Colonic mucosa (tissue), 4 donors: ENCODE measurements at places on chromosomes 13 and 19. TPM values are rescaled to one million over a fixed set of nuclear protein-coding genes. Genes with fewer than 3 reads are reported as not detected.

DNA sequence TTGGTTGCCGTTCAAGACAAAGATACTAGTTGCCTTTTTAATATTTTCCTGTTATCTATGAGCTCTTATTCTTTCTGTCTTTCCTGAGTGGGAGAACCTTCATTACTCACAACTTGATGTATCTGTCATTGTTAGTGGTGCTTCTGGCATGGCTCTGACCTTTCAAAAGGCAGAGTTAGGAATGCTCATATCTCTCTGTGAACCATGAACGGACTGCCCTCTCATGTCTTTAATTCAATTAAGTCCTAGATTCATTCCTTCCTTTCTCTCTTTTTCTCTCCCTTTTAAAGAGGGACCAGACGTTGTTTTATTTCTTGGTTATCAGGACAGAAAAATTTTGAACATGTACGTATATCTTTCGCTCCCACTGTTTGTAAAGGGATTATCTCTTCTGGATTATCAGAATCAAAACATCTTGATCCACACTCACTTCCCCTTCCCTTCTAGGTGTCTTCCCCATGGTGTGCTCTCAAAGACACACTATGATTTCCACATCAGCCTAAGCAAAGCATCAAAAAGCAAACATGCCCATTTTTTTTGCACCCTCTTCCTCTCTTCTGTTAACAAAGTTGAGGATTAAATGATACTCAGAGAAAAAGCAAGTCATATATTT, 90.3 kb downstream of the LRCH1 start:
- H3K36me3 ChIP-seq: no peaks in the 10 kb centered on the region
- H3K4me1 ChIP-seq: no peaks in the 10 kb centered on the region
- no peak for DNase-seq
- H3K4me3 ChIP-seq: no peak overlapping the region
- no peak overlapping the region for H3K27ac ChIP-seq
- H3K27me3 ChIP-seq: no peaks in the 10 kb centered on the region

- H3K36me3 ChIP-seq: no peaks in the 10 kb centered on the region
- no peaks in the 10 kb centered on the region for H3K4me1 ChIP-seq
- H3K27me3 ChIP-seq: no peaks in the 10 kb centered on the region
Observed at GRCh38 chr19:6119031-6119430, 8.7 kb upstream of the RFX2 start.

LYL1 gene
- total RNA-seq: 4.5 TPM

LRRC25 gene
- total RNA-seq: 3.9 TPM

ZNF729 gene
- total RNA-seq: not detected

HNRNPA1L2 gene
- total RNA-seq: 2.5 TPM

DNA sequence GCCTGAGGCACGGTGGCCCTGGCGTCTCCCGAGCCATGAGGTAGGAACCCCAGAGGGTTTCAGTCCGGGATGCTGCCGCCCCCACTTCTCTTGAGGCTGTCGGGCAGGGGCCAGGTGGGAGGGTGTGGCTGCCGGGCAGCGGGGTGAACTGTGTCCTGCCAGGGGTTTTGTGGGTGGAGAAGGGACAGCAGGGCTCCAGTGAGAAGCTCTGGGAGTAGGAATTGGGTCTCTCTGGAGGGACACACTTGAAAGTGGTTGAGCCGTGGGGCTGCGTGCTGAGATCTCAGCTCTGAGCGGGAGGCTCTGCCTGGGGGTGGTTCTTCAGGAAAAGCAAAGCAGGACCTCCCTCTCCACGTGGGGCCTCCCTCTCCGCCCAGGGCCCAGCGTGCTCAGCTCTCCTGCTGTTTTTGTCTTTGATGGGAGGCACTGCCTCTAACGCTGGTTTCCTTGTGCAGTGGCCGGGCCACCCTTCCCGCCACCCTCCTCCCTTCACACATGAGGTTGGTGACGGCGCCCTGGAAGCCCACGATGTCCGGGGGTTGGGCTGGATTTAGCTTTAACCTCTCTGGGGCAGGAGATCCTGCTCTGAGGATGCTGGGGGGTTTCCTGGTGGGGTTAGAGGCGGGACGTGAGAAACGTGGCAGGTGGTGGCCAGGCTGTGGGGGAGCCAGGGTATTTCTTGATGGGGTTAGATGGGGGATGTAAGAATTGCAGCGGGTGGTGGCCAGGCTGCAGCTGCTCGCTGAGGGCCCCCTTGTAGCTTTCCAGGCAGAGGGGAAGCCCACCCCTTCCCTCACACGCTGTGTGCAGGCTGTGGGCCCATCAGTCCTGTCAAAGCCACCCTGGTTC, 15.3 kb upstream of the ZNF554 start:
- no peak overlapping the region for H3K4me3 ChIP-seq
- DNase-seq: no peak
- no peaks in the 10 kb centered on the region for H3K36me3 ChIP-seq
- H3K4me1 ChIP-seq: no peaks in the 10 kb centered on the region

PSG11 gene
- not detected for total RNA-seq

KIR2DL1 gene
- not detected for total RNA-seq

GRCh38 chr13:45943120-45943519, 91.6 kb upstream of the SIAH3 start:
- H3K27ac ChIP-seq: no peak overlapping the region
- no peak for DNase-seq
- H3K27me3 ChIP-seq: no peaks in the 10 kb centered on the region
- H3K36me3 ChIP-seq: no peaks in the 10 kb centered on the region

DNA sequence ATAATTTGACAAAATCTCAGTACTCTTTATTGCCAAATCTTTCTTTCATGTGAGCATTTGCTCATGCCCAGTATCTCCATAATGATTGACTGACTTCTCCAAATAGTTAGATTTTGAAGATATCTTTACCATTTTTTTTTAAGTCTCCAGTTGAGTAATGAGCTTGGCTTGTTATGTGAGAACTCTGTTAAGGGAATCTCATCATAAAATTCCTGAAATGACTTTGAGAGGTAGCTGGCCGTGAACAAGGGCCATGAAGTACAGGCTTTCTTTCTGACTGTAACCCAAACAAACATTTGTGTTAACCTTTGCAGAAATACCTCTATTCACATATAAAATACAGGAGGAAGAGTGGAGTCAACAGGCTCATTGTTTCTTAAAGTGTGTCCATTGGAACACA, 449.7 kb downstream of the IRS2 start:
- H3K36me3 ChIP-seq: no peaks in the 10 kb centered on the region
- no peaks in the 10 kb centered on the region for H3K4me1 ChIP-seq
- no peak overlapping the region for H3K27ac ChIP-seq
- no peak overlapping the region for H3K4me3 ChIP-seq

PCSK4 gene
- 4.1 TPM for total RNA-seq

- no peak for DNase-seq
- no peak overlapping the region for H3K27ac ChIP-seq
- H3K36me3 ChIP-seq: no peaks in the 10 kb centered on the region
- H3K27me3 ChIP-seq: no peaks in the 10 kb centered on the region
- no peak overlapping the region for H3K4me3 ChIP-seq
- H3K4me1 ChIP-seq: no peaks in the 10 kb centered on the region
Observed at GRCh38 chr19:32407004-32407992, 1.7 kb downstream of the DPY19L3 start.

GRCh38 chr19:19615086-19615485, 3.4 kb downstream of the PBX4 start:
- no peak for DNase-seq
- H3K27me3 ChIP-seq: no peaks in the 10 kb centered on the region
- no peak overlapping the region for H3K27ac ChIP-seq
- H3K4me1 ChIP-seq: peaks cover 3% of the 10 kb centered on the region

TYROBP gene
- total RNA-seq: 32.8 TPM

DNA sequence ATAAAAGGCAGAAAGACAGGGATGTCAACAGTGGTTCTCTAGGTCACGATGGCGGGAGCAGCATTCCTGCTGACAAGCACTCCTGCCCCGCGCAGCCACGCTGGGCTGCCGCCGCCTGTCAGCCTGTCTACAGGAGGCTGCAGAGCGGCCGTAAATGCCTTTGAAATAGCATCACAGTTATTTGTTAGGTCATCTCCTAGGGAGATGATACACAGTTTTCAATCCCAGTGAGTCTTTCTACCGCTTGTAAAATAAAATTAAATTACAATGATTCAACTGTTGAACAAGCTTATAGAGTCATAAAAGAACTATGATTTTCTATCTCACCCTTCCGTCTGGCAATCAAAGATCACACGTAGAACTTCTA, 7.3 kb upstream of the SLC7A9 start:
- H3K4me1 ChIP-seq: no peaks in the 10 kb centered on the region
- H3K27me3 ChIP-seq: no peaks in the 10 kb centered on the region
- H3K4me3 ChIP-seq: no peak overlapping the region
- peak; percentile 27 for DNase-seq
- no peaks in the 10 kb centered on the region for H3K36me3 ChIP-seq

FUT3 gene
- total RNA-seq: 272 TPM

SH2D3A gene
- 44.3 TPM for total RNA-seq

ERICH6B gene
- total RNA-seq: not detected

SPRY2 gene
- 27.9 TPM for total RNA-seq

- peak; percentile 44 for DNase-seq
- H3K27ac ChIP-seq: peak within 1 kb of the TSS; percentile 66
- no peaks in the 10 kb centered on the region for H3K4me1 ChIP-seq
- peaks cover 27% of the 10 kb centered on the region for H3K27me3 ChIP-seq
Observed at GRCh38 chr13:93226623-93227279, at the start of gene GPC6. Gene GPC6 (plus strand): TSS chr13:93226807.

DNA sequence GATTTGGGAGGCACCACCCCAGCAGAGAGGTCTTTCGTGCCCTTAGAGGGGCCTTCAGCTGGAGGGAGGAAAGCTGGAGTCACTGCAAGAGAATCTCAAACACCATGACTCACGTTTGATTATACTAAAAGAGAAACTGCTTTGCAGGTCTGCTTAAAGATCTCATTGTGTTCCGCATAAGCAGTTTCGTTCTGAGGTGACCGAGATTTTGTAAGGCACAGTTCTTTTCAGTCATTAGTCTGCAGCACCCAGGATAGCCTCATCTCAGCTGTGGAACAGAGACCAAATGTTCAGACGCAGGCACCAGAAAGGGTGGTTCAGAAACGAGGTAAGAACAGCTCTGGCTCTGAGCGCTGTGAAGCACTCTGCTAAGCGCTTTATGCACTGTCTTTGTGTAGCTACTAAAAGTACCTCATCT, 71.2 kb upstream of the GTF3A start:
- DNase-seq: no peak
- H3K27ac ChIP-seq: peak overlapping the region; percentile 6
- H3K4me1 ChIP-seq: no peaks in the 10 kb centered on the region
- H3K36me3 ChIP-seq: no peaks in the 10 kb centered on the region
- no peaks in the 10 kb centered on the region for H3K27me3 ChIP-seq

DNA sequence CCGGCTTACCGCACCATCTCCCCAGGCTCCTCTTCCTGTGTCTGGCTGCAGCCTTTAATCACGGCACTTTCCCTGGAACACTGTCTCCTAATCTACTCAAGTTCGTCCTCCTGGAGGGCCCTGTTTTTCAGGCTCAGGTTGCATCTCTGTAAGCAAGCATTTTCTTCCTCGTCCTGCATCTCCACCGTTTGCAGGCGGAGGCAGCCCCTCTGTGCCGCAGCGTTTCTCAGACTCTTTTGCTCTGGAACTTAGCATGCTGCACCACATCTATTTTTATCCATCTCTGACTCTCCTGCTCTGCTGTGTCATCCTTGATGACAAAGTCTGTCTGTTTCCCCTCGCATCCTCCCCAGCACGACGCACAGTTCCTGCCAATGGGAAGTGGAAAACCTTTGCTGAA, 117.5 kb downstream of the ATP8A2 start:
- no peak overlapping the region for H3K4me3 ChIP-seq
- DNase-seq: no peak
- H3K36me3 ChIP-seq: no peaks in the 10 kb centered on the region
- no peak overlapping the region for H3K27ac ChIP-seq
- H3K4me1 ChIP-seq: no peaks in the 10 kb centered on the region
- H3K27me3 ChIP-seq: no peaks in the 10 kb centered on the region

- H3K4me1 ChIP-seq: no peaks in the 10 kb centered on the region
- H3K4me3 ChIP-seq: no peak overlapping the region
- no peak overlapping the region for H3K27ac ChIP-seq
- H3K36me3 ChIP-seq: no peaks in the 10 kb centered on the region
- no peak for DNase-seq
- H3K27me3 ChIP-seq: no peaks in the 10 kb centered on the region
Observed at GRCh38 chr13:25602176-25602575, 230.4 kb downstream of the ATP8A2 start.

FLT1 gene
- 4.7 TPM for total RNA-seq

PCDH8 gene
- 0.21 TPM for total RNA-seq

MAST1 gene
- total RNA-seq: 0.42 TPM

CCDC169 gene
- 1.3 TPM for total RNA-seq

- H3K4me1 ChIP-seq: no peaks in the 10 kb centered on the region
- no peaks in the 10 kb centered on the region for H3K36me3 ChIP-seq
- H3K27ac ChIP-seq: no peak overlapping the region
- DNase-seq: no peak
- no peak overlapping the region for H3K4me3 ChIP-seq
- H3K27me3 ChIP-seq: no peaks in the 10 kb centered on the region
Observed at GRCh38 chr13:31887286-31887685, 144.3 kb upstream of the FRY start.

DNA sequence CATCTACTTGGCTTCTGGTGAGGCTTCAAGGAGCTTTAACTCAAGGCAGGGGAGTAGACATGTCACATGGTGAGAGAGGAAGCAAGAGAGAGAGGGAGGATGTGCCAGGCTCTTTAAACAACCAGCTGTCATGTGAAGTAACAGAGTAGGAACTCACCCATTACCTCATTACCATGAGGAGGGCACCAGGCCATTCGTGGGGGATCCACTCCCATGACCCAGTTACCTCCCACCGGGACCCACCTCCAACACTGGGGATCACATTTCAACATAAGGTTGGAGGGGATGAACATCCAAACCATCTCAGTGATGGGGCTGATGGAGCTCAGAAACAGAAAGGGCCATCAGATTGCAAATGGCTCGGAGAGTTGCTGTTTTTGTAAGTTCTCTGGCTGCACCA, 12.9 kb downstream of the VSTM2B start:
- no peaks in the 10 kb centered on the region for H3K36me3 ChIP-seq
- H3K27ac ChIP-seq: no peak overlapping the region
- H3K4me1 ChIP-seq: no peaks in the 10 kb centered on the region
- H3K27me3 ChIP-seq: no peaks in the 10 kb centered on the region

ZNF714 gene
- total RNA-seq: 19.0 TPM
